ENCODE measurements at places on chromosomes 16 and 17.
A peak's percentile ranks its signal among the peaks of the same experiment; 100 is the strongest.

- no peak overlapping the region for H3K27ac ChIP-seq
- peaks cover 7% of the 10 kb centered on the region for H3K27me3 ChIP-seq
- DNase-seq, result no peak
- H3K4me3 ChIP-seq, result no peak overlapping the region
- H3K36me3 ChIP-seq, result no peaks in the 10 kb centered on the region
- no peaks in the 10 kb centered on the region for H3K4me1 ChIP-seq
Measured at GRCh38 chr17:39761861-39762496, 24.2 kb downstream of the GRB7 start.

- no peak for DNase-seq
- H3K36me3 ChIP-seq, result peaks cover 33% of the 10 kb centered on the region
- peaks cover 26% of the 10 kb centered on the region for H3K4me1 ChIP-seq
- peak overlapping the region; percentile 92 for H3K4me3 ChIP-seq
- H3K27me3 ChIP-seq, result no peaks in the 10 kb centered on the region
- peak overlapping the region; percentile 54 for H3K27ac ChIP-seq
Measured at GRCh38 chr17:75181608-75182318, 996 bp downstream of the SUMO2 start.

DNA sequence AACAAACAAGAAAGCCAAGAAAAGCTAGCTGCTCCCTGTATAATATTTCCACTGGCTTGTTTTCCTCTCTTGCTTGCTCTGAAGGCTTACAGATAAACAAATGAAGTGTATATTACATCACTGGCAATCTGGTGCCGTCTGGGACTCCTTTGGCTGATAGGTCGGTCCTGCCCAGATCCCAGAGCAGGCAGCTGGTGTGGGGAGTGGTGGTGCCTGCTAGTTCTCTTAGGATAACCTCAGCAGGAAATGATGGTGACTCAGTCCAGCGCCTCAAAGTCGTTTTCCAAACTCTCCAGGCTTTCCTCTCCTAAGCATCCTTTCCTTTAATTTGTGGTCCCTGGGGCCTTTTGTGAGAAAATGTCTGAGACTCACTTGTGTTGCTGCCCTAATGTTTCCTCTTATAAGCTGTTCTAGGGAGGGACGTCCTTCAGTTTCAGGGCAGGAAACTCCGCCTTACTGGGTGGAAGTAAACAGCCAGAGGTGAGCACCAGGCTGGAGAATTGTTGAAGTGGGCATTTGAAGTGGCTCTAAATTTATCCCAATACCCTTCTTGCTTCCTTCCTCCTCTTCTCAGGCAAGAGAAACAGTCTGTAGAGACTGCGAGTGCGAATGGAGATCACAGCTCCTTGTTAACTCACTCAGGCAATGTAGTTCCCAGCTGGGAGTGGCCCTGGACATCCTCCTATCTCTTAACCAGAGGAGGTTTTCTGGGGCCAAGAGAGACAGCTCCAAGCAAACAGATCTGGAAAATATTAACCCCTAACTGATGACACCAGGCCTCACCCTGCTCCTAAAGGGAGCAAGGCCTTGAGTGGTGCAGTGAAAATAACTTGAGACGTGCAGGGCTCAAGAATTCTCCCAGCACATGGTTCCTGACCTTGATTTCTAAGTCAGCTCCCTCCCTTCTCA lies 34.9 kb downstream of the CD300LF start:
- H3K27ac ChIP-seq, result no peak overlapping the region
- no peak overlapping the region for H3K4me3 ChIP-seq
- H3K27me3 ChIP-seq, result peaks cover 30% of the 10 kb centered on the region

GRCh38 chr17:17229416-17230384 lies 7.3 kb downstream of the FLCN start:
- no peaks in the 10 kb centered on the region for H3K4me1 ChIP-seq
- no peak overlapping the region for H3K27ac ChIP-seq

DNA sequence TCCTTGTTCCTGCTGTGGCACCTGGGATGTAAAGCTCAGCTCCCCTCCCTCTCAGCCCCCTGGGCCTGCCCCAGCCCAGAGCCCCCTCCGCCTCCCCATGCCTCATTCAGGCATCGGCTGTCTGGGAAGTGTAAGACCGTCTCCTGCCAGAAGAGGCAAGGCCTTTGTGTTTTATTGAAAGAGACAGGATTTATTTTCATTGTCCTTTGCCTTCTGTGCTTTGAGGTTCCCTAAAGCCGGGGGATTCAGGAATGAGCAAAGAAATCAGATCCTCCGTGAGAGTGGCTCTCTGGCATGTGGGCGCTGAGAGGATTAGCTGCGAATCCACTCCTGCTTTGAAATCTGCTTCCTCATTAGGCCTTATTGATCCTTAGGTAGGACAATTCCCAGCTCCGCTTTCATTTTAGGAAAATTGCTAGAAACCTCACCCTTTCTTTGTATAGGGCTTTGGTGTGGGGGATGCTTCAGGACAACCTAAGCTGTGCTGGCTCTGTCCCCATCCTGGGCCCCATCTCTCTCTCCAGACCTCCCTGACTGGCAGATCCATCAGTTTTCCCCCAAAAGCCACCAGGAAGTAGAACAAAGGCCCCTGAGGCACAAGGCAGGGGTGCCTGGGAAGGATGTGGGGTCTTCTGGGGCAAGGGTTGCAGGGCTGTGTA lies 211.5 kb upstream of the TNRC6C start:
- H3K27me3 ChIP-seq, result peaks cover 10% of the 10 kb centered on the region
- H3K4me3 ChIP-seq, result no peak overlapping the region
- peaks cover 40% of the 10 kb centered on the region for H3K4me1 ChIP-seq
- H3K27ac ChIP-seq, result no peak overlapping the region

GRCh38 chr17:144936-145670 lies 7.7 kb downstream of the SCGB1C2 start:
- no peak overlapping the region for H3K27ac ChIP-seq
- no peak overlapping the region for H3K4me3 ChIP-seq
- H3K27me3 ChIP-seq, result no peaks in the 10 kb centered on the region
- no peaks in the 10 kb centered on the region for H3K4me1 ChIP-seq
- no peak for DNase-seq
- H3K36me3 ChIP-seq, result no peaks in the 10 kb centered on the region
